Fibroblast of mammary gland (primary cell): ENCODE measurements at places on chromosomes 7 and 10.

DNA sequence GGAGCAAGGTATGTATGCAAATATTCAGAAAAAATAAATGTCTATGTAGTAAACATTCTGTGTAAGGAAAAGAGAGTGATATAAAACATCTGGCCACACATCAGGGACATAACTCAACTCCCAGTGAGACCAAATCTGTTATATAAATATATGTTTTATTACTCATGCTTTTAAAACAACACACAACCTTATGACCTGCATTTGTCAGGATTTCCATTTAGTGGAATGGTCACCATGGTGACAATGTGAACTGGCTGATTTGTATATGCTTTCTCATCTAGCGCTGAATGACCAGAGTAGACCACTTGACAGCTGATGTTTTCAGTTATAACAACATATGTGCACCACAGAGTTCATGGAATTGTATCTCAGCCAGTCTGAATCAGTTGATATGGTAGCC, 551.7 kb downstream of the HTR7 start:
- peak; percentile 96 for DNase-seq

DNA sequence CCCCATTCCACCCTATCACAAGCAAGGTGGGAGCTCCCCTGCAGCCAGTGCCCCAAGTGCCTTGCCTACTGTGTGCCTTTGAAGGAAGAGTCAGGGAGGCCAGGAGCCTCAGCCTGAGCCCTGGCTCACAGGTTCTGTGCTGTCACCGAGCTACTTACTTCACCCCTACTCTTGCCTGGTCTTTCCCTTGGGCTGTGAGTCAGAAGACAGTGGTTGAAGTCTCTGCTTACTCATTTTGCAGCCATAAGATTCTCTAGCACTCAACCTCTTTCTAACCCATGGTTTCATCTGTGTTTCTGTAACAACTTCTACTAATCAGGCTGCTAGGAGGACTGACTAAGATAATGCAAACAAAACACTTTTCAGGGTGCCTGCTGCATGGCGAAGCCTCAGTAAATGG, 114.5 kb downstream of the PLCE1 start:
- peak; percentile 91 for DNase-seq

DNA sequence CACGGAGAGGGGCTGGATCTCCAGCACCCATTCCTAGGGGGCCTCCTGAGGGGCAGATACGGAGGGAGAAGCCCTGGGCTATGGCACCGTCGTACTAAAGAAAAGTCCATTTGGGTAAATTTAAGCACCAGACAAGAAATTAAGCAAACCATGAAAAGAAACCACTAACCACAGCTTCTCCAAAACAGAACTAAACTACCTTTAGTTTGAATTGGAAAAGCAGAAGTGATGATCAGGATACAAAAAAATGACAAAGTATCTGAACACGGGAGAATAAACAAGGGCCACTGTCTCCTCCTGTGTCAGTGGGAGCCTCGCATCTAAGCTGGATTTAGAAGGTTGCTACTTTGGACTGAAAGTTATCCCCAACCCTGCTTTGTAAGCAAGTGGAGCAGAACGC, 69.1 kb downstream of the DIP2C start:
- DNase-seq, result no peak

- DNase-seq, result peak; percentile 77
Observed at GRCh38 chr10:125661941-125662515, 20.9 kb downstream of the TEX36 start.

GRCh38 chr7:121300685-121301420, 27.9 kb upstream of the WNT16 start:
- DNase-seq, result no peak

- DNase-seq, result peak; percentile 58
Observed at GRCh38 chr10:21517134-21518031, 8.1 kb downstream of the SKIDA1 start.

GRCh38 chr10:123889821-123890220, 1.8 kb downstream of the CPXM2 start:
- DNase-seq, result no peak

GRCh38 chr10:23081891-23082290, 13.5 kb upstream of the MSRB2 start:
- DNase-seq, result peak; percentile 41
